GM12878 (cell line): ENCODE measurements at places on chromosomes 4 and X. TPM values are rescaled to one million over a fixed set of nuclear protein-coding genes. Genes with fewer than 3 reads are reported as not detected.

DNA sequence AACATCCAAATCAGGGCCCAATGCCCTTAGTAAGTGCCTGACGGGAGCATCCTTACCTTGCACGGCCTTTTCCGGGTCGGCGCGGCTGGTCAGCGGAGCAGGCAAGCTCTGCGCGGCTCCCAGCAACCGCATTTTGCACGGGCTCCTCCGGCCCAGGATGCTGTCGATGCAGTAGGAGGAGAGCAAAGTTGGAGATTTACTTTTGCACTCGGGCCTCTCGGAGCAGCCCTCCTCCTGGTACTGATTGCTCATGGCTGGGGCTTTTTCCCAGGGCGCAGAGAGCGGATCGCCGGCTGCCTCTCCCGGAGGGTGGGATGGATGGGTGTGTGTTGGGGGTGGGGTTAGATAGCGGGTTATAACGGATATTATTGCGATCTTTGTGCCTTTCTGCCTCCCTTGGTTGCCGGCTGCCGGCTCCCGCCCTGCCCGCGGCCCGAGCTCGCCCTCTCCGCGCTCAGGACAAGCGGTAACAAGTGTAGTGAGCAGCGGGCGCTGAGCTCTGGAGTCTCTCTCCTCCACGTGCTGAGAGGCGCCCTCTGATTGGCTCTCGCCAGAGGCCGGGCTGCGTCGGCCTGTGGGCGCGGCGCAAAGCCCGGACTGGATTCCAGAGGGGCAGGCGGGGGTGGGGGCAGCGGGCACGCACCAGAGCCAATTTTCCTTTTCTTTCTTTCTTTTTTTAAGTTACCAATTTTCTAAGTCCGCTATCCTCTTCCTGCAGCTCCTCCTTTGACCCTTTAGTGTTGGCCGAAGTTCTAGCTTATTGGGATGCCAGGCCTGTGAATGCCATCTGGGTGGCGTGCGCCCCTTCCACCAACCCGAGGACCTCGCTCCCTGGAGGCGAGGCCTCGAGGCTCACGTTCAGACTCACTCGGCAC is at the start of gene ARX:
ARX (minus strand) TSS at position 480 of the 875 bp plus-strand sequence; CDS start at position 252, 228 bp downstream.
- DNase-seq, result no peak

DNA sequence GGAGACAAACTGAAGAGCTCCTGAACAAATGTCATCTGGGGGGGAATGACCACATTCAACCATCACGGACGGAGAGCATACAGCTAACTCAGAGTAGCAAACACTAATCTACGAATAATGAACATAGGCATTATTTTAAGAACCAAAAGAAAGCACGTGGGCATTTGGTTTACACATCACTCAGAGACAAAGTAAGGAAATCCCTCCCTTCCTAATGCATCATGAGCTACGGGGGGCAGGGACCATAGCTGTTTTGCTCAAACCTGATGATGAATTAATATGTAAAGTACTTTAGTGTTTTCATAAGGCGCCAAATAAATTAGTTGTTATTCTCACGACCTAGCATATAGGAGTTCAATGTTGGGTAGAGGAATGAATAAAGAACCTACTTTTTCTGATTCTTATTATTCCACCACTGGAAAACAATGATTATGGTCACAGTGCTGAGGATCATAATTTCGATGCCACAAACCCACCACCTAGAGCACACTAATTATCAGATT is 11.7 kb upstream of the TMEM156 start:
- peak; percentile 32 for DNase-seq

DNA sequence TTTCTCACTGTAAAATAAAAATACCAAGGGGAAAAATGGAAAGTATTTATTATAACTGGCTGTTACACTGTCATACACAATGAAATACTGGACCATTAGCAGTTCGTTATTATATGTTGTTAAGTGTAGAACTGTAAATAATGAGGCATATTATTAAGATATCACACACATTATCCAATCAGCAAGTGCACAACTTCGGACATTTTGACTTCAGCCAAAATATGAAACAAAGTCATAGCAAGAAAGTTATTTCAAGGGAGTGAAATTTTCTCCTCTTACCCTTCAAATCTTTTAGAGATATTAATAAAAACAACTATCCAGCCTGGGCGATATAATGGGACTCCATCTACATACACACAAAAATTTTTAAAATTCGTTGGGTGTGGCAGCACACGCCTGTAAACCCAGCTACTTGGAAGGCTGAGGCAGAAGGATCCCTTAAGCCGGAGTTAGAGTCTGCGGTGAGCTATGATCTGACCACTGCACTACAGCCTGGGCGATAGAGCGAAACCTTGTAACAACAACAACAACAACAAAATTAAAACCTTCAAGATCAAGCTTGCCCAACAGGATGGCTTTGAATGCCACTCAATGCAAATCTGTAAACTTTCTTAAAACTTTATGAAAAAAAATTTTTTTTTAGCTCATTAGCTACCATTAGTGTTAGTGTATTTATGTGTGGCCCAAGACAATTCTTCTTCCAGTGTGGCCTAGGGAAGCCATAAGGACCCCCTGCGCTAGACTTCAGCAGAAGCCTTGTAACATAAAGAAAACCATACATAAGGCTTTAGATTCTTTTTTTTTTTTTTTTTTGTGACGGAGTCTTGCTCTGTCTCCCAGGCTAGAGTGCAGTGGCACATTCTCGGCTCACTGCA is 1.3 kb upstream of the CISD2 start:
- DNase-seq, result peak; percentile 34

DNA sequence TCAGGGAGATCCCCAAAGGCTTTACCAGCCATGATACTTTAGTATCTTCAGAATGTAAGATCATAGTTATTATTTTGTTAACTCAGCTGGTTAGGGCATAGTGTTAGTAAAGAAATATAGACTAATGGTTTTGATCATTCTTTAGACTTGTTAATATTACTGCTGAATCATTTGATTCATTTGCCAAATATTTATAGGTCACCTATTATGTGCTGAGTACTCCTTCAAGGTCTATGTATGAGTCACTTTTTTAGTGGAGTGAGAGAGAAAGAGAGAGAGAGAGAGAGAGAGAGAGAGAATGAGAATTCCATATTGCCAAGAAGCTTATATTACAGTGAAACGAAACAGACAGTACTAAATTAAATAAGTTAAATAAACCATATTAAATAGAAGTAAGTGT is 110.3 kb downstream of the UBE2NL start:
- no peak for DNase-seq

DNA sequence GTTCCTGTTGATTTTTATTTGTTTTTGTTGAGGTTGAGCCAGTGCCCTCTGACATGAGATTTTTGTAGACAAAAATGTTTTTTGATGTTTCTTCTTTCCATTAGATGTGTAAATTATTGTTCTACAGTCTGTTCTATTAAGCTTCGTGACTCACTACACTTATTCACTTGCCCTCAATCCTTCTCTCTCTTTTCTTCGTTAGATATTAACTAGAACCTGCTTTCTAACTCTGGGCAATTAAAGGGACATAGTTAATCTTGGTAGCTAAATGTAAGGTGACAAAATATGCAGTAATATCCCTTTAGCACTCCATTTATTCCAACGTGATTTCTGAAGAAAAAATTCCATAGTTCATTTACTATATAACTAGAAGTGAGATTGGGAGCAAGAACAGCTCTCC is 333.9 kb downstream of the PDHA2 start:
- DNase-seq, result no peak

DNA sequence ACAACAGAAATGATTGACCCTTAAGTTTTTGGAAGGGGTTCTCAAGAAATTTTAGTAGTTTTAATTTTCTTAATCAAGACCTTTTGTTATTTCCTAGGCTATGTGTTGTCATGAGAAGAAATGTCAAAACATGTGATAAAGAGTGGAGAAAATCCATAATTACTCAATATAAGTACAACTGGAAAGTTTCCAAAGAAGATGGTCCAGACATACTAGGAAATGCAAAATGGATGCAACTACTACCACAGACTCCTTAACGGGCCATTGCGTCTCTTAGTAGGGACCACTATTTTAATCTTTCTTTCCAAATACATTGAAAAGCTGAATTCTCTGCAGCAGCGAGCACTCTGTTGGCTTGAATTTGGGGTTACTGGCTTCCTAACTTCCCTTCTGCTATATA is 148.8 kb downstream of the NWD2 start:
- no peak for DNase-seq

The NHS gene
- polyA plus RNA-seq, result not detected in 2 replicates

The HERC6 gene
- 3.2 and 5.0 TPM in 2 replicates for polyA plus RNA-seq

The DUSP9 gene
- not detected in 2 replicates for polyA plus RNA-seq

The SPACA5 gene
- polyA plus RNA-seq, result 0.24 and 0.42 TPM in 2 replicates

The TASL gene
- 17.3 and 18.4 TPM in 2 replicates for polyA plus RNA-seq

The SATL1 gene
- not detected in 2 replicates for polyA plus RNA-seq
